MCF 10A (cell line): ENCODE measurements at places on chromosomes 7 and 10.

DNA sequence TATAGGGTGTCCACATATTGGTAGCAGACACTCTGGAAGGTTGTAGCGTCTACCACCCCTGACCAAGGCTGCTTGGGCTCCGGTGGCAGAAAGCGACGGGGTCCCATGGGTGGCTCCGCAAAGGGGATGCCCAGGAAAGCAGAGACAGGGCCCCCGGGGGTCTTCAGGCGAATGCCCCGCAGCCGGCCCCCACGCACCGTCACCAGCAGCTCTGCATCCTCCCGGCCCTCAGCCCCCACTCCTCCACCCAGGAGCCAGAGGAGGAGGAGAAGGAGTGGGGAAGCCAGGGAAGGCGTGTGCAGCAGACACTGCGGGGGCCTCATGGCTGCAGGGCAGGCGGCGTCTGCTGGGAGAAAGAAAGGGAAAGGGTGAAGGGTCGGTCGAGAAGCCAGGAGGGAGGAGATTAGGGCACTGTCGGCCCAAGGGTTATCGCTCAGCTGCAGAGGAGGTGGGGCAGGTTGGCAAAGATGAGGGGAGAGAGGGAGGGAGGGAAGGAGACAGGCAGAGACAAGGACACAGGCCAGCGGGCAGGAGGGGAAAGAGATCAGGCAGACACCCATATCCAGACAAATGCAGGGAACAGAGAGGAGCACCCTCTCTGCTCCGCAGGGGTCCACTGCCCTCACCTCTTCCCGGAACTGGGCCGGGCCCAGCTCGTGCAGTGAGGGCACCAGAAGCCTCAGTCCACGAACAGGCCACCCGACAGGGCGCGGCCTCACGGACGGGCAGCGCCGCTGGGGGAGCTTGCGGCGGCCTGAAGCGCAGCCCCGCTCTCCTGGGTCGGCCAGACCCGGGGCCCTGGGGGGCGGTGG is 1.6 kb downstream of the ACHE start:
- no peak for DNase-seq

DNA sequence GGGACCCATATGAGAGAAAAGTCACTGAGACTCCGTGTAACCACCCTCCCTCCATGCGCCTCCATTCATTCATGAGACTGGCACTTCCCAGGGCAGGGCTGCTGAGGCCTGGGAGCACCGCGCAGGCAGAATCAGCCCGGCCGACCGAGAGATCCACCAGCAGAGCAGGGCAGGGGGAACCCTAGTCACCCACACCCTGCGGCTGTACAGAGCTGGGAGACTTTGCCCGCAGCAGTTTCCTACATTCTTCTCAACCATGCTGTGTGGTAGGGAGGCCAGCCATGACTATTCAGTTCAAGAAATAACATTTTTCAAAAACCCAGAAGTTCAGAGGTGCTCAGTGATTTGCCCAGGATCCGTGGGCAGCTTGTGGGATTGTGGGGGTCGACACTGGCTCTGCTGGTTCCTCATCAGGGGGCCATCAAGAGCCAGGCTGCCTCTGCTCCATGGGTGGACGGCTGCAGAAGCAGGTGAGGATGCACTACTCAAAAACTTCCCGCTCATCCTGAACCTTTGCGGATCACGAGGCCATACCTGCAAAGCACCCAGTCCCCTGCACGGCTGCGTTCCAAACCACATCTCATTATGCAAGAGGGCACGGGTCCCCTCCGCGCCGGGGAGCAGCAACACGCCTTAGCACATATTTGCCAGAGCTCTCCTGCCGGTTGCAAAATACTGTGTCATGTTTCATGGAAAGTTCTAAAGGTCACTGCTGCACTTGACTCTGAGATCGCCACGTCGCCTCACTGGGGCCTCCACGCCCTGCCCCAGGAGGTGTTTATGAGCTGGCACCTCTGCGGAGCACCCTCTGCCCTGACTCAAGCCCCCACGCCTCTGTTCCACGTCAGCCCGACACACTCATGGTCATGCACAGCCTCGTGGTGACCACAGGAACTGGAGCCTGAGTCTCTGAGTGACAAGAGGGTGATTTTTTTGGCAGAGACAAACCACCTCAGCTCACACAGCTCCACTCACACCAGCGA is 132.0 kb downstream of the PRKAG2 start:
- DNase-seq = peak; percentile 96

GRCh38 chr7:45663167-45663921 is 89.2 kb downstream of the ADCY1 start:
- peak; percentile 46 for DNase-seq

DNA sequence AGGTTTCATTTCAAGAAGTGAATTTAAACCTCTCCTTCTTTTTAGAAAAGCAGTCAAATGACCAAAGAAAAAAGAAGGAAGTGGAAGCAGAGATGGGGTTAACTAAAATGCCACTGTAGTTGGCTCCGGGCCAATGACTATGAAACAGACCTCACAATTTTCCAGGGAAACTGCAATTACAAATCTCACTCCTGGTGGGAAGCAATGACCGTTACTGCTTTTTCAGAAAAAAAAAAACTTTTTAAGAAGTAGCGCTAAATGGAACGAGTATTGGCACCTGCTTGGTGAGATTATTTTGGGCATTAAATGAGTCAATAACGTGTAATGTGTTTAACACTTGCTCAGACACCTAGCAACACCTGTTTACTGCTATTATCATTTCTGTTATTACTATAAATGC is 1.2 kb downstream of the SFRP4 start:
- DNase-seq = peak; percentile 14

DNA sequence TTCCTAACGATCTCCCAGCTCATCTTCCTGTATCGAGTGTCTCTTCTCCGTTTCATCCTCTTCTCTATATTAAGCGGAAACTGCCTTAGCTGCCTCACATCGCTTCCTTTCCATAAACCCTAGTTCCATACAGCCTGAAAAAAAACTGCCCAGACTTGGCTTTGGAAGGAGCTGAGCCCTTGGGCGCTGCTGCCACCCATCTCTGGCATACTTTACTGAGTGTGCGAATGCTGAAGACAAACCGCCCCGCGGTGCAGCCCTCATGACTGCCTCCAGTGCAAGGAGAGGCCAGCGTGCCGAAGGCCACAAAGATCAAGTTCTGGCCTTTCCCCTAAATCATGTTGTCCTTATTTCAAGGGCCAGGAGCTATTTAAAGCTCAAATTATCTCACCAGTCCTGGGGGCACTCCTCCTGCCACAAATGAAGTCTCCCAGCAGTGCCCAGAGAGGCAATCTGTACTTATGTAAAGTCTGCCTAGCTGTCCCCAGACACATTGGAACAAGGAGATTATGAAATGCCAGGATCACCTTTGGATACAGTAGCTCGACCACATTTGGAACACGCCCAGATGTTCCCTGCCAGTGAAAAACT is 25.2 kb downstream of the YWHAG start:
- peak; percentile 29 for DNase-seq

- DNase-seq = no peak
These were observed 299.5 kb downstream of the ELMO1 start for GRCh38 chr7:37149051-37149772.

DNA sequence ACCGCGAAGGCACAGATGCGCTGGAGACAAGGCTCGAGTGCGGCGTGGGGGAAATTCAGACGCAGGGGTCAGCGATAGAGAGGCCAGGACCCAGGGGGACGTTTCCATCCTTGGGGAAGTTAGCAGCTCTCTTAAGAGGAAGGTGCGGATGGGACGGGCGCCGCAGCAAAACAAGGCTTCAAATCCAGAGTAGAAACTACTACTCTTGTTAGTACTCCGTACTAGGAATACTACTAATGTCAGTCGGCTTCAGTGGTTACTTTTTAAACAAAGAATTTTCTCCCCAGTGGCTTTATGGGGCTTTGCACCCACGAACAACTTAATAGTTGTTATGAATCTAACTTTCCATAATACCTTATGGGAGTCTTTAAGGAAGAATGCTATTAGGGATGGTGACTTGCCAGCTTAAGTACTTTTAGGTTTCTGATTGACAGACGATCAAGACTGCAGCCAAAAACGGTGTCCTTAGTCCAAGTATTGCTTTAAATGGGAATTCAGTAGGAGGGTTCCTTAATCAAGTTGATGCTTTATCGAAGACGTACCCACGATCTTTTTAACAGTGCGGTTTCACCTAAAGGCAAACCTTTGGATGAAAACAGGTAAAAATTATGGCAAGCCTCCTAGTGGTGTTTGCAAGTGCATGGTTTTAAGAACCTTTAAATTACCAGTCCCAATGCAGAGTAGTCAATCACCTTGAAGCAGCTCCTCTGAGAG is 812 bp upstream of the IDE start:
- DNase-seq = no peak
